Stimulated activated CD4-positive, alpha-beta T cell treated with anti-CD3 and anti-CD28 coated beads, TNF-alpha, amount 100 ng/mL, for 48 hours (primary cell): ENCODE measurements at places on chromosomes 2 and 18.
A peak's percentile ranks its signal among the peaks of the same experiment; 100 is the strongest.

- no peak for DNase-seq
Observed at GRCh38 chr2:62857139-62857931, 151.8 kb downstream of the EHBP1 start.

- no peak for DNase-seq
Observed at GRCh38 chr18:59189746-59190145, 30.2 kb upstream of the GRP start.

- no peak for DNase-seq
Observed at GRCh38 chr2:159773426-159773825, 24.6 kb downstream of the CD302 start.

DNA sequence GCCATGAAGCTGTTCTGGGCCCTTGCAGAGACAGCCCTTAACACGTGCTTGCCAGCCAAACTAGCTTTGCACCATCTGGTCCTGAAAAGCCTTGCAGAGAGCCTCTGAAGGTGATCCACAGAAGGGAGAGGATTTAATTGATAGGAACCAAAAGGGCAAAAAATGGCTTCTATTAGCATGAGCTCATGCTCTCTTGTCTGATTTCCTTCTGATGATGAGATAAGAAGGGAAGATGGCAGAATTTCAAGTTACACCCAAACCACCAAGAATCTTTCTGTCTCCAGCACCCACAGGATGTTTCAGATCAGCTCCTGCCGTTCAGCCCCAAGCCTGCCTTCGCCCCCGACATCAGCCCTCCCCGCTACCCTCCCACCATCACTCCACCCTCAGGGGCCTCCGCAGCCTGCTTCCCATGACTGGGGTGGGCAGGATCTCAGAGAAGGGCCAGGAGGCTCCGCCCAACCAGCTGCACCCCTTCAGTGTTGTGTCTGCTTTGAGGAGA lies 23.4 kb upstream of the GLI2 start:
- DNase-seq, result no peak

DNA sequence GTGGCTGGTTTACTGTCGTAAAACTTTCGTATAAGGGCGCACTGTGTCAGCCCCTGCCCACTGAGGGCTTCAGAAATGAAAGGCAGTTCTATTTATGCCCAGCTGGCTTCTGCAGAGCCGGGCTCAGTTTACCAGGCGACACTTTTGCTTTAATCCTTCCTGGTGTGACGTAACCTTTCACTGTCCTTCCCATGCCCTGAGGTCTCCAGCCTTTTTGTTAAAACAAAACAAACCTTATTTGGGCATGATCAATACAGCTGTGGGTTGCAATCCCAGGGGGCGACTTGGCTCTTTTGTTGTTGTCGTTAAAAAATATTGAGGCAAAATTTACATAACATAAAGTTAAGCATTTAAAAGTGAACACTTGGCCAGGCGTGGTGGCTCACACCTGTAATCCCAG lies 85.3 kb downstream of the AGAP1 start:
- DNase-seq, result no peak

DNA sequence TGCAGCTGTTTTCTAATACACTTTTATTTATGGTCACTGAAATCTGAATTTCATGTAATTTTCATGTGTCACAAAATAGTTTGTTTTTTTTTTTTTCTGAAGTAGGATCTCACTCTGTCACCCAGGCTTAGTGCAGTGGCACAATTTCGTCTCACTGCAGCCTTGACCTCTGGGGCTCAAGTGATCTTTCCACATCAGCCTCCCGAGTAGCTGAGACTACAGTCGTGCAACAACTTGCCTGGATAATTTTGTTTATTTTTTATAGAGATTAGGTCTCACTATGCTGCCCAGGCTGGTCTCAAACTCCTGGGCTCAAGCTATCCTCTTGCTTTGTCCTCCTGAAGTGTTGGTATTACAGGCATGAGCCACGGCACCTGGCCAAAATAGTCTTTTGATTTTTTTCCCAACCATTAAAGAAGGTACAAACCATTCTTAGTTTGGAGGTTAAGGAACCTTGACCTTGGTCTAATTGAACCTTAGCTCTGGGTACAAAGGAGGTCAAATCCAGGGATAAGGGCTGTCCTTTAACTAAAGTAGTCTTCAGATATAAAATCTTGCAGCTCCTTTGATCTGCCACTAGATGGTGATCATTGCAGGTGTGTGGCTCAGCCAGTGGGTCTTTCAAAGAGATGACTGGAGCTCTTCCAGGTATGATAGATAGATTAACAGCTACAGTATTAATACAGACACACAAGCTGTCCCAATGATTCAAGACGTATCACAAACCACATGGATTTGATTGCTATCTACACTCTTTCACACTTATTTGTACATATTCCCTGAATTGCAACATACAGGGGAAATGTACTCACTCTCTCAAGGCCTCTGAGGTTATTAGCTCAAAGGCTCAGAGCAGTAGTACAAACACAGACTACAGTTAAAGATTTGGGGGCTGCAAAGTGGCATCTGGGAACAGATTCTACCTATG lies 4.7 kb upstream of the KRCC1 start:
- no peak for DNase-seq

GRCh38 chr18:45870419-45870818 lies 44.9 kb downstream of the SIGLEC15 start:
- no peak for DNase-seq

- DNase-seq, result no peak
Observed at GRCh38 chr18:12599966-12600365, 57.9 kb downstream of the SPIRE1 start.

DNA sequence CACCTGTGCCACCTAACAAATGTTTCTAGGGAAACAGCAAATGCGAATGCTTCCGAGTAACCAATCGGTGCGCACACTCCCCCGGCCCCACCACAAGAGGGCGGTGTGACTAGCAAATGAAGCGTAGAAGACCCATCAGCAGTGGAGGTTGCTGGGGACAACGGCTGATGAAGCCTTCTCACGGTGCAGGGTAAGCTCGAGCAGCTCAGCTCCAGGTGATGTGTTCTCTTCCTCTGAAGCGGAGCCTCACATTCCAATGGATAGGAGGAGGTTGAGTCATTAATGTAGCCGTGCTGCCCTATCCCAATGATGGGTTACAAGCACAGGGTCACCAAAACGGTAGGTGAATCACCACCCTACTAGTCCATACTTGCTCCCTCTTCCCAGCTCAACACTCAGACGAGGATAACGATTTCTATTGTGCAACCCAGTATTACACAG lies 127.6 kb upstream of the TWIST2 start:
- peak; percentile 32 for DNase-seq

DNA sequence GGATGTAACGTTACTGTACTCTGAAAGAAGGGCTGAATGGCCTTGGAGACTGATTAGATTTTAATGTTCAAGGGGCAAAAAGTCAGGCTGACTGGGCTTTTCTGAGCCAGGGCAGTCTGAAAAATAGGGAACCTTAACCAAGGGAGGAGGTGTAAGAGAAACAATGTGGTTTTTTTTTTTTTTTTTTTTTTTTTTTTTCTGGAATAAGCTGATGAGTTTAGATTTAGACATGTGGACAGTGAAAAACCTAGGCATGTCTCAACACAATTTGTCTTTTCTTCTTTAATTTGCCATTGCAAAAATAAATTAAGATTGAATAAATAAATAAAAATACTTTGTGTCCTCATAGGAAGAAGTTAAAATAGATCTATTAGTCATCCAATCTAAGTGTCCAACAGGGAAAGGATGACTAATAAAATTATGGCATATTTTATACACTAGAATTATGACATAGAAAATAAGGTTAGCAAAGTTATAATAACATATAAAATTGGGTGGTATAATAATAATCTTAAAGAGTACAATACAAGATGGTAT lies 237.6 kb upstream of the TRIB2 start:
- DNase-seq, result no peak

DNA sequence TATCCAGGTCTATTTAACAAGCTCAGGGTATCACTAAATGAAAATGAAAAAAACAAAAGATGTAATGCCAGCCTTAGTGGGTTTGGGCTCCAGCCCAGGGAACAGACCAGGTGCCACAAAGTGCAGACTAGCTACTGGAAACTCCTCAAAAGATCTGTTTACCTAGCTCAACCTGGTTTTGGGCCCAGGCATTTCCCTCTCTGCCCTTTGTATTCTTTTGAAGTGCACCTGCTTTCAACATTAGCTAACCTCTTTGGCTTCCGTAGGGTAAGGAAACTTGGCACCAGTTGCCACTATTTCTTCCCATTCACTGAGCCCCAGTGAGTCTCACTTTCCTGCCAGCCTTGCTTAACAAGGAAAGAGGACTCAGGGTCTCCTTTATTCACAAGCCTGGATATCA lies 123.6 kb upstream of the CDCA7 start:
- DNase-seq, result no peak

DNA sequence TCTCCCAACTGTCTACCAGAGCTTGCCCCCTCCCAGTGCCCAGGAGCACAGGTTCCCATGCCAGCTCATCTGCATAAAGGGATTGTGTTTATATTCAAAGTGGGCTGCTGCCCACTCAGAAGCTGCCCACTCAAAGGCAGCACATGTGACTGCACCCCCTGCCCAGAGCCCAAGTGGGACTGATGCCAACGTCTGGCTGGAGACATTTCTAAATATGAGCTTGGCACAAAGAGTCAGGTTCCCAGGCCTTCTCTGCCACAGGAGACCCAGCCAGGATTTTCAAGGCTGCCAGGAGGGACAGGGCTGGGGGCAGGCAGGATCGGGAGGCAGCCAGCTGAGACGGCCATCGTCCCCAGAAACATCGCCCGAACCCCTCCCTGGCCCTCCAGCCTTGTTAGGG lies 67.1 kb downstream of the ZBTB7C start:
- DNase-seq, result no peak

DNA sequence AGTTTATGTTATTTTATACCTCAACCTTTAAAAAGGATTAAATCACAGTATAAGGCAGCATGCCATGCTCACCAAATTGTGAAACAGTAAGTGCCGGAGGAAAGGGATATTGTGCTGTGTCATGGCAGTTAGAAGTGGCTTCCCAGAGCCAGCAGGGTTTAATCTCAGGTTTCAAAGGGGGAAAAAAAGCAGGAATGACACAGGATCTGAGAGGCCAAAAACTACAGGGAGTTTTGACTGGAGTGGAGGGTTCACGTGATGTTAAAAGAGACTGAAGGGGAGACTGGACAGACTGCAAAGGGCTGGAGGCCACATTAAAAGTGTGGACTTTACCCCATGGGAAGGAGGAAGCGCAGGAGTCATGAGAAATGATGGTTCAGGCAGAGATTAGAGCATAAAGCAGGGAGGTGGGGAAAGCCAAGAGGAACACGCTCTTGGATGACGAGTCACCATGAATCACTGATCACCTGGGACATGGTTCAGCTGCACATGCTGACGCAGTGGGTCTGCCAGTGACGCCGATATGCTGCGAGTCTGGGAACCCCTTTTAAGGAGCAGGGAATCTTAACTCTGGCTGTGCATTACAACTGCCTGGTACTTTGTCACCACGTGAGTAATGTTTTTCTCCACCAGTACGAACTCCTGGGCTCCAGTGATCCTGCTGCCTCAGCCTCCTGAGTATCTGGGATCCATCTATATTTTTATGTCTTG lies 6.1 kb downstream of the CHMP1B start:
- no peak for DNase-seq

GRCh38 chr2:54510916-54511315 lies 54.8 kb downstream of the SPTBN1 start:
- no peak for DNase-seq

DNA sequence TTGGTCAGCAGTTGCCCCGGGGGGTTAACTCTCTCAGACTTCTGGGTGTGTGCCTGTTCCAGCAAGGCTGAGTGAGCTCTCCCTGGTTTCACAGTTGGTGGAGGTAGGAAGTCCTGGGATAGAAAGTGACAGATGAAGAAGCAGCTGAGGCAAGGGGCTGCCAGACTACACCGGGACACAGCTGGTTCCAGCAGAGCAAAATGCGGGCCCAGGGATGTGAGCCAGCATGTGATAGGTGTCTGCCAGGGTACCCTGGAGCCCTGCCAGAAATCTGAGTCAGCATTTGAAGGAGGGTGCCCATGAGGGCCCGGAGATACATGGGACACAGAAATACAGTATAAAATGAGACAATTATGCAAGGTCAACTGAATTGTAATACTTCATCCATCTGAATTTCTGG lies 79.3 kb upstream of the LGALSL start:
- DNase-seq, result no peak

DNA sequence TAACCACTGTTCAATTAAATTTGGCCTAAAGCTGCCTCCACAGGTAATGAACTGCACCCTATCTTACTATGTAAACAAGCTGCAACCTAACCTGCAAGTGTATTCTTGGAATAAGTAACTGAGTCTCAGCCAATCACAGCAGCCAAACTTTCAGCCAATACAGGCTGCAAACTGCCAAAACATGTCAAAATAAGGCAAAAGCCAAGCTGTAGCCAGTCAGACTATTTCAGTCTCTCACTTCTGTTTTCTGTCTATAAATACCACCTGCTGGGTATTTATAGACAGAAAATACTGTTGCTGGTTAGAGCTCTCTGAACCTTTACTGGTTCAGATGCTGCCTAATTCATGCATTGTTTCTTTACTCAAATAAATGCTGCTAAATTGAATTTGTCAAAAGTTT lies 14.3 kb downstream of the C2orf76 start:
- no peak for DNase-seq

DNA sequence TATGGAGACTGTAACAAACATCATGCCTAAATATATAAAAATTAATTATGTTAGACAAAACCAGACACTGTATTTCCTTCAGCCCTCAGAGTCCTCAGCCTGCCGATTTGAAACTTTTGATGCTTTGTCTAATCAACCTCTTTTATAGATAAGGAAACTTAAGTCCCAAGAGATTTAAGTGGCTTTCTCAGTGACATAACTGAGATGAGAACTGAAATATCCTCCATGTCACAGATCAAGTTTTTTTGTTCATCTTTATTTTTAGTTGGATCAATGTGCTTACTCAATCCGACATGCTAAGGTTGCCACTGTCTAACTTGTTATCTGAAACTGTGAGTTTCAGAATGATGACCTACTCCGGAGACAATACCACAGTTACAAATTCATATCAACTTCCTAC lies 72.3 kb downstream of the BARD1 start:
- DNase-seq, result no peak

DNA sequence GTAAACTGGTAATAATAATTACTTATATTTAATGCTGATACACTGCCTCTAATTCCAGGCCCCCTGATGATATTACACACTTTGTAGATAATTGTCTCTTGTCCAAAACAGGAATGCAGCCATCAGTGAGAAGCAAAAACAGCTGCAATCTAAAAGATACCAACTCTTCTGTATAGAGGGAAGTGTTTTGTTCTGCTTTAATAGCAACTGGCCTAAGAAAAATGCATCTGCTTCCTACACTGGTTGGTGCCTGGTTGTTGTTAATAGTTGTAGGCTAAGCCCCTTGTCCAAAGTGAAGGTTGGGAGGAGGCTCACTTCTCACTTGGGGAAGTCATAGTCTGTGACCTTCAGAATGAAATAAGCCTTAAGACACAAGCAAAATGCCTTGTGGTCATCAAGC lies 332.0 kb downstream of the ZNF521 start:
- no peak for DNase-seq

DNA sequence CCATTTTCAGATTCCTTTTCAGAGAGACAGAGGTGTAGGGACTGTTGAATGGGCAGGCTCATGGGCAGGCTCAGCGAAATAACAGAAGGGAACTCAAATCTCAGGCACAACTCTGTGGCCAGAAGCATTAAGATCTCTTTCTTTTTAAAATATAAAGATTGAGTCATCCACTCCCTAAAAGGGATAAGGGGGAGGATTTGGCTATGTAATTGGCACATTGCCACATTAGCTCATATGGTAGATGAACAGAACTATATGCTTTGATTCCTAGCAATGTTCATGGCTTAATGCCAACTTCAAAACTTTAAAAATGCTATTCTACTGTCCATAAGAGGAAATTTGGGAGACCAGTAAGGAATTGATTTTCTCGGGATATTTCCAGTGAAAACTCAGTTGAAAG lies 53.8 kb upstream of the SLC5A7 start:
- DNase-seq, result no peak
